ENCODE measurements at places on chromosomes 12 and 14.

GRCh38 chr12:75959060-75959459 is 72.5 kb downstream of the PHLDA1 start:
- DNase-seq: no peak

DNA sequence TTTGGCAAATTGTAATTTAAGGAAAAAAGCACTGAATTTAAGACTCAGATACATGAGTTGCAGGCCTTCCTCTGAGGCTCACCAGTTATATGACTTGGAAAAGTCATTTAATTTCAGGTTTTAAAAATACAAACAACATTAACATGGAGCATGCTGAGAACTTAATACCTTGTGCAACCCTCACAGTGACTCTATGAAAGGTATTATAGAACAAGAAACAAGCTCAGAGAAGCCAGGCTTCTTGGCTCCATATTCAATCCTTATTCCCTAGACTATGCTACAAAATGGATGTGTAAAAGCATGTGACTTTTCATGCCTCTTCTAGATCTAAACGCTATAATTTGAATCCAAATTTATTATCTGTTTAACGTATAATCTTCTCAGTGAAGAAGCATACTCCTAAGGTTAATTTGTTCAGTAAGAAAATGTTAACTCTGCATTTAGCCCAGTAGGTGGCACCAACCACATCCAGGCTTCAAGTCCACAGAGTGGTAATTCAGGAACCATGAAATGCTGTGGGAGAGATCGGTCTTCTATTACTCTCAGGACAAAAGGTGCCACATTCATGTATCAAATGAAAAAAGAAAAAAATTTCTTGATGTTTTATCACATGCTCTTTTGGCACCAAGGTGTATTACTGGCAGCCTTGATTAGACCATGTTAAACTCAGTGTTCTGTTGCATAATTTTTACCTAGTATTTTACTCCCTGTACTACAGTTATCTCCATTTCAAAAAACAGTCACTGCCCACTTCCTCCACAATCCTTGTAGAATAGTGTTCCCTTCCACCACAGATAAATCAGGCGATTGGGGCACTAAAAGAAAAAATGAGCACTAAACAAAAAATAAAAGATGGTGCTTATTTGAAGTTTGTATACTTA is 9.3 kb downstream of the CCDC196 start:
- DNase-seq: peak; percentile 24

DNA sequence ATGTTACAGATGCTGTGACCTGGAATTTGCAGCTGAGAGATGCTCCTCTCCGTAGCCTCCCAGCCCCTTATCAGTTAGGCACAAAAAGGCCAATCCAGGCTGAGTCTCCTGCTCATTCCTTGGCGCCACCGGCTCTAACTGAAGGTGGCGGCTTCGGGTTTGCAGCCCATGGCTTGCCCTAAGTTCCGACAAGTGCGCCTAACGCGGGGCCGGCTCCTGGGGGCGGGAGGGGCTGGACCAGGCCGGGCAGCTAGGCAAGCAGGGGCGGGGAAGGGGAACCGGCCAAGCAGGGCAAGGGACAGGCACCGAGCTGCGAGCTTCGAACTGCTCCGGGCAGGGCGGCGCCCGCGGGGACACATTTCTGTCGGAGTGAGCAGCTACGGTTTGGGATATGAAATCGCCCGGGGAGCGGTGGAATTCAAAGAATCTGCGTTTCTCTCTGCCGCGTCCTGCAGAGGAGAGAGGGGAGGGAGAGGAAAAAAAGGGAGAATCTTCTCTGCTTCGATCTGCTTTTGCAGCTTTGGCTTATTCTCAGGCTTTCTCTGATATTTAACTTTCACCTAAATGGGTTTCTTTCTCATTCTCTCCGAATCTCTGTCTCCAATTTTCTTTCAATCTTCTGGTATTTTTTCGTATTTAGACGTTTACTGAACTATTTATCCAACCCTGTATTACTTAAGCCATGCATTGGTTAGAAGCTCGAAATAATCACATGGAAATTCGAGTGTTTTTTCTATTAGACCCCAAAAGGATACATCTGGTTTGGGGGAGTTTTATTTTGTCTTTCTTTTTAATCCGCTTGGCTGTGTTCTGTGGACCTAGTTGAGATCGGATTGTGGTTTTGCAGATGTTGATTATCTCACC is 1.6 kb upstream of the HOXC12 start:
- DNase-seq: no peak

GRCh38 chr14:94679106-94679810 is 67.1 kb downstream of the SERPINA3 start:
- DNase-seq: no peak

Measured in fibroblast of skin of left quadriceps (primary cell).